ENCODE measurements at places on chromosomes 11 and 22.

GRCh38 chr11:17906436-17906835 is 106.4 kb downstream of the SERGEF start:
- DNase-seq: no peak

DNA sequence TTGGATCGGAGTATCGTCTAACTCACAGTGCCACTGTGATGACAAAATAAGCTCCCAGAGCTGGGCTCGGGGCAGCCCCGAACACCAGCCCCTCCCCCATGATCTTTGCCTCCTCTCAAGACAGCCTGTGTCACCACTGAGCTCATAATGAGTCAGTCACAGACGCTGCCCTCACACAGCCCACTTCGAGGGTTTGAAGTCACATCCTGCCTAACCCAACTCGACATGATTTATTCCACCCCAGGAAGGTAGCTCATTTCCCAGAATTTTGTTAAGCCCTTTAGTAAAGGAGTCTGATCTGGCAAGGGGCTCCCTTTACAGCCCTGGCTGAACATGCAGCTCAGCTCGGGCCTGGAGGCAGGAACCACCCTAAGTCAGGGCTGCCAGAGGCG is 22.8 kb downstream of the MYH9 start:
- no peak for DNase-seq

GRCh38 chr11:72642884-72643522 is 31.2 kb downstream of the PDE2A start:
- DNase-seq: no peak

DNA sequence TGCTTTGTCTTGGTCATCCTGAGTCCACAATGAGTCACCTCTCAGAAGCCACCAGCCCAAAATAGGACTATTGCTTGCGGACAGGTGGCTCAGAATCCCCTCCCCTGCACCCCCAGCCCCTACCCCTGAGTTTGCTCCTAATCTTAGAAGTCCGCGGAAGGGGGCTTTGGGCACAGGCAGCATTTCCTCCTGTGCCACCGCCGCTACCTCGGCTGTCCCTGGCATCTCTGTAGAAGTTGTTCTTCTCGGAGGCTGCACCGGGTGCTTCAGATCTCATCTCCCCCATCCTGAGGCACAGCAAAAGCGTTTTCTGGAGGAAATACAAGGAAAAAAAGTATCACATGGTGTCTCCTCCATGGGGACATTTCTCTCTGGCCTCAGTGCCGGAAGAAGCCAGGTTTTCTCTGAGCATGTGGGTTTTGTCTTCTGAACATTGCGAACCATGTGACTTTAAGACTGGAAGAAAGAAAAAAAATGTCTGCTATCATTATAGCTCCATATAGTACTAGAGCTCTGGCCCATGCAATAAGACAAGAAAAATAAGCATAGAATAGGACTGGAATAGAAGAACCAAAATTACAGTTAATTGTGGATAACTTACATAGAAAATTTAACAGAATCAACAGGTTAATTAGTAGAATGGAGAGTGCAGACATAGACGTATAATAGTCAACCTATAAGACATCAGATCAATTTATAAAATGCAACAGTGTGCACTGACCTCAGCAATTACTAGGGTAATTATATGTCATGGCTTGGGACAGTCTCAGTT is 63.2 kb downstream of the SHISAL1 start:
- DNase-seq: no peak

DNA sequence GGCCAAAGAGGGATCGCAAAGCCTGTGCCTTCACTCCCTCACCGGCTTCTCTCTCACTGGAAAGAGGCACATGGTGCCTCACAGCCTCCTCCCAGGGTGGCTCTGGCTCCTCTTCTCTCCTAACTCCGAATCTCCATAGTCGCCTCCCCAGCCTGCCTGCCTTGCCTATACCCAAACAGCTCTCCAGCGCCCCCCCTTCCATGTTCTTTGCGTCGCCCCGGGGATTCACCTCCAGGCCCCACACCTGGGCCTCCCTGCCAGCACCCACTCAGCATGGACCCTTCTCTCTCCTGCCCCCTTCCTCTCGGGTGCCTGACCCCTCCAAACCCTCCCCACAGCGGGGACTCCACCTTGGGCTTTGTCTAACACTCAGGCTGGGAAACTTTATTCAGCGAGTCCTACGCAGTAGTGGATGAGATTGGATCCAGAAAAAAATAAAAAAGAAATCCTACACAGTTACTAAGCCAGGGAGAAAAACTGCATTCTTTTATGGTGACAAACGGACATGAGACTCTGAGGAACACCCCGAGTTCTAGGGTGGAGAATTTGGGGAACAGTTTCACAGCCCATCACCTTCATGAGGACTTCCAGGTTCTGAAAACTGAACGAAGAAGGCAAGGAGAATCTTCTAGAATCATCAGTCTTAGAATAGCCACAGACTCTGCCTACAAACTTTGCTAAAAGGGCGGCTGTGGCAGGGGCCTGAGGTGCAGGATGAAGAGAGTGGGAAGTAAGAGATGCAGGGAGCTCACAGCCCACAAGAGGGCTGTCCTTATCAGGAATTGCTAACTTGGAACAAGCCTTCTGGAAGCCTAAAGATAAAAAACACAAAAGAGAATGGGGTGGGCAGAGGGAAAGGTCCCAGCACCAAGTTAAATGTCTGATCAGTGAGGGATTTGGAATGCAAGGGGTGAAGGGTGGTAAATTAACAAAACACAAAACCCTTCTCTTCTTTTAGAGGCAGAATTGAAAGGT is 5.3 kb downstream of the PPM1F start:
- DNase-seq: no peak

DNA sequence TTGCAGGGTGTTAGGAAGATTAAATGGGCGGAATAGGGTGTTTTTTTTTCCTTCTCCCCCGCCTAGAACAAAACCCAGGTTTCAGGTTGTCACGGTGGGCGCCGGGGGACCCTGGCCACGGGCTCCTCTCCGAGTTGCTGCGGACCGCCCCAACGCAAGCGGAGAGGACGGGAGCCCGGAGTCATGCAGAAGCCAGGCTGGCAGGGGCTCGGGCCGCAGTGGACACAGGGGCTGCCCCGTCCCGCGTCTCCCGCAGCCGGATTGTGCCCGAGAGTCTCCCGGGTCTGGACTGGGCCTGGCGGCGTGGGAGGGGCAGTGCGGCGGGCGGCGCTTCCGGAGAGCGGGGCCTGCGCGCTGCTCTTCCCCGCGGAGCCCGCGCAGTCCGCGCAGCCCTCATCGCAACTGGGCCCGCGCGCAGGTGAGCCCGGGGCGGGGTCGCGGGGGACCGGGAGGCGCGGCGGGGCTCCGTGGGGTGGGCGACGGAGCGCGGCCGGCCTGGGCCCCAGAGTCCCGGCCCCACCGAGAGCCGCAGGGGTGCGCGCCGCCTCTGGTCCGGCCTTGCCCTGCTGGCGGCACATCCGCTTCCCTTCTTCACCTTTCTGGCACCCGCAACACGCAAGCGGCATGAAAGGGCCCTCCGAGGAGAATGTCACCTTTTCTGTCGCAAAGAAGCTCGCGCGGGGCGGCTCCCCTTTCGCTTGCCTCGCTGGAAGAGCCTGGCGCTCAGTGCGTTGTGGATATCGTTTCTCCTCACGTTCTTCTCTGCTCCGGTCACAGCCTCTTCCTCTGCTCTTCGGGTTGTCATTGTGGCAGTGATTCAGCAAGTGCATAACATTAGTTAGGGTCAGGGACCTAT is at the start of gene TIRAP:
Gene TIRAP (plus strand): TSS at position 358 of the 856 bp plus-strand sequence. CDS start 7,802 bp downstream, outside the sequence.
- peak; percentile 41 for DNase-seq

GRCh38 chr11:63840356-63841060 is 1.6 kb downstream of the MARK2 start:
- no peak for DNase-seq

GRCh38 chr11:23205156-23205871 is 345.0 kb upstream of the CCDC179 start:
- no peak for DNase-seq

DNA sequence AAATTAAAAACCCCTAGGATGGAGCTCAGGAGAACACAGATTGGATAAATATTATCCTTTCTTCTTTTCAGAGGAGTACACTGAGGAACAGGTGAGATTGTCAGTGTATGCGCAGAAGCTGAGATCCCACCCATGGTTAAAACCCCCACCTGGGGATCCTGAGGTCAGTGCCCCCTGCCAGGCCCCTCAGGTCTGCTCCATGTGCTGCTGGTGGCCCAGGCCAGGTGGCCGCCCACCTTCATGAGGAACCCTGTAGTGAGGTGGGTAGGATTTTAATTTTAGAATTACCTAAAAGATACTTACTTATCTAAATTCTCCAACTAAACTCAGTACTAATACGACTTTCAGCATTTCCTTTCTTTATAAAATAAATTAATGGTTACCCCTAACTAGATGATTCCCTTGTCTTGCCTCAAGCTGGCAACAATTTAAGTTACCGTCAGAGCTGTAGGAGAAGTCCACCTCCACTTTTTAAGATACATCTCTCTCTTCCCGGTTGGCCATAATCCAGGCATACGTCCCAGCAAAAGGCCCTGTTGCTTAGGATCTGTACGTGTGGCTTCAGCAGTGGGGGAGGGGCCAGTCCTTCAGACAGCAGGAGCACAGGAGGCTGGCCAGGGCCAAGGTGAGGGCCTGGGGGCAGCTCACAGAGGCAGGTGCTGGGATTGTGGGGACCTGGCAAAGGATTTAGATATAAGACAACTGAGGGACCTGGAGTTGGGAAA is 61.5 kb upstream of the PITPNB start:
- DNase-seq: no peak

- no peak for DNase-seq
Observed at GRCh38 chr11:702462-703461, 3.3 kb upstream of the EPS8L2 start.

All from tibial nerve (tissue), 4 donors.